HCT116 (cell line): ENCODE measurements at places on chromosomes 12 and 14.

GRCh38 chr12:110444455-110444854 lies 5.7 kb downstream of the ARPC3 start:
- no peak for DNase-seq
- no peak overlapping the region for H3K27ac ChIP-seq
- H3K27me3 ChIP-seq, result no peaks in the 10 kb centered on the region
- H3K36me3 ChIP-seq, result peaks cover 22% of the 10 kb centered on the region
- no peak overlapping the region for H3K4me3 ChIP-seq

DNA sequence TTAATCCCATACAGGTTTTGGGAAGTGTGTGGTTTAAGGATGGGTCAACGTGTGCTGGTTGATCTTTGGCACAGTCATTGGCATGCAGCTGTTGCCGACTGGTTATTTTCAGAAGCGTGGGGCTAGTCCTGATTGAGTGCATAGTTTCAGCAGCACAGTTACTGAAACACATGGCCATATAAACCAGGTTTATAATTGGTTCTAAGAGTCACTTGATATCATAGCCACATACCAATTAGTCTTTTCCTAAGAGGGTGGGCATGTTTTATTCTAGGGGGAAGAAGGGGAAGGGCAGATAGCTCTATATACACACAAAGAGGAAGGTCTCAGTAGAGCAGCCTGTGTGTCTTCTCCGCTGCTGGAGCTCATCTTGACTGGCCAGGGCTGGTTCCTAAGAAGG lies 11.0 kb upstream of the RPS6KL1 start:
- H3K4me3 ChIP-seq, result no peak overlapping the region
- H3K27me3 ChIP-seq, result no peaks in the 10 kb centered on the region
- no peak overlapping the region for H3K27ac ChIP-seq
- H3K36me3 ChIP-seq, result no peaks in the 10 kb centered on the region

GRCh38 chr14:51726166-51726899 lies 74.6 kb downstream of the FRMD6 start:
- no peak for DNase-seq
- H3K27me3 ChIP-seq, result no peaks in the 10 kb centered on the region
- H3K4me1 ChIP-seq, result no peaks in the 10 kb centered on the region
- no peak overlapping the region for H3K27ac ChIP-seq
- H3K36me3 ChIP-seq, result no peaks in the 10 kb centered on the region

- 0 out of 2 replicates have a peak, but pooled peaks cover 2% of the 10 kb centered on the region for H3K4me1 ChIP-seq
- no peaks in the 10 kb centered on the region for H3K27me3 ChIP-seq
- DNase-seq, result no peak
- H3K4me3 ChIP-seq, result no peak overlapping the region
- H3K36me3 ChIP-seq, result no peaks in the 10 kb centered on the region
Observed at GRCh38 chr14:34930591-34931091, 52.2 kb upstream of the SRP54 start.

GRCh38 chr12:113664224-113664681 lies 192.6 kb upstream of the LHX5 start:
- peaks cover 22% of the 10 kb centered on the region for H3K27me3 ChIP-seq
- no peaks in the 10 kb centered on the region for H3K4me1 ChIP-seq
- H3K36me3 ChIP-seq, result no peaks in the 10 kb centered on the region
- no peak overlapping the region for H3K4me3 ChIP-seq
- no peak overlapping the region for H3K27ac ChIP-seq
